Hematopoietic multipotent progenitor cell treated with erythropoietin and hydrocortisone succinate and interleukin-3 and kit ligand, for 8 days (in vitro differentiated cells): ENCODE measurements at places on chromosomes 6 and 20.
A peak's percentile ranks its signal among the peaks of the same experiment; 100 is the strongest.

GRCh38 chr20:22420116-22420598 is 164.2 kb downstream of the FOXA2 start:
- no peak for DNase-seq

GRCh38 chr6:15510536-15511247 is 152.1 kb downstream of the DTNBP1 start:
- no peak for DNase-seq

GRCh38 chr20:52789716-52790115 is 182.4 kb upstream of the TSHZ2 start:
- DNase-seq: no peak

GRCh38 chr20:22791877-22792525 is 207.6 kb upstream of the FOXA2 start:
- DNase-seq: no peak

GRCh38 chr6:158972241-158973233 is 27.5 kb downstream of the RSPH3 start:
- peak; percentile 82 for DNase-seq

DNA sequence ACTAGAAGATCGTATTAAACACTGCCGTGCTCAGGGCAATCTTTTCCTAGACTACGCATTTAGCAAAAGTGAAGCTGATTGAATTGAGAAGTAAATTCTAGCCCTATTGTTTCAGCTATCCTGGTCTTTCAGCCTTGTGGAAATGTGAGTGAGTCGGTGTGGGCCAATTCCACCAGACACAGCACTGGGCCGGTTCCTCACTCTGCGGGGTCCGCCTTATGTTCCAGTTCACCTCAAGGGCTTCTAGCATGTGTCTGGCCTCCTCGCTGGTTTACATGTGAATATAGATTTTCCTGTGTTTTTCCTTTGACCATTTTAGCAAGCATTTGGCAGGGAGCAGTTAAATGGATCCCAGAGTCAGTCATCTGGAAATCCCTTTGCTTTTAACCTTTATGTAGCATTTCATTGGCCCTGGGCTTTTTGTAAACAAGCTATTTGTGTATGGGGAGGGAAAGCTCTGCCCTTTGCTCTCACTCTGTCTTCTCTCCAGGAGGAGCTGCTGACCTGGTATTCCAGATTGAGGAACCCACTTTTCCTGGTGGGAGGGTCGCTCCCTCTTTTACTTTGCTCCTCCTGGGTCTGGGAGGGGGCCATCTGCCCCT is 12.4 kb upstream of the GTSF1L start:
- no peak for DNase-seq

- no peak for DNase-seq
Observed at GRCh38 chr6:16367571-16367970, 129.2 kb downstream of the GMPR start.

GRCh38 chr6:161074496-161075121 is 83.0 kb downstream of the MAP3K4 start:
- no peak for DNase-seq

DNA sequence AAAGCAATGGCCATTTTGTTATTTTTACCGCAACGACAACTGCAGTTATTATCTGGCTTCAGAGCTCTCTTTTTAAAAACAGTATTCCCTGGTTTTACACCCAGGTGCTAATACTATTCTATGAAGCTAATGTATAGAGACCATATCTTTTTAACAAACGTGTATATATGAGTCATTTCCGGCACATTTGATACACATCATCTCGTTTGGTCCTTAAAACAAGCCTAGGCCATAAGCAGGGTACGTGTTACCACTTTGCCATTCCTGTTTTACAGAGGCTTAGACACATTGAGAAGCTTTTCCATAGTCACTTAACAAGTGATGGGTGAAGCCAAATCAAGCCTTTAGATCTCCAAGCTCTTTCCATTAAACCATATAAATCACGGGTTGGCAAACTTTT is 5.5 kb downstream of the TRAF3IP2 start:
- DNase-seq: no peak

- no peak for DNase-seq
Observed at GRCh38 chr20:8865636-8866035, 203.3 kb upstream of the PLCB4 start.
